ENCODE measurements at places on chromosomes 1 and 21.

DNA sequence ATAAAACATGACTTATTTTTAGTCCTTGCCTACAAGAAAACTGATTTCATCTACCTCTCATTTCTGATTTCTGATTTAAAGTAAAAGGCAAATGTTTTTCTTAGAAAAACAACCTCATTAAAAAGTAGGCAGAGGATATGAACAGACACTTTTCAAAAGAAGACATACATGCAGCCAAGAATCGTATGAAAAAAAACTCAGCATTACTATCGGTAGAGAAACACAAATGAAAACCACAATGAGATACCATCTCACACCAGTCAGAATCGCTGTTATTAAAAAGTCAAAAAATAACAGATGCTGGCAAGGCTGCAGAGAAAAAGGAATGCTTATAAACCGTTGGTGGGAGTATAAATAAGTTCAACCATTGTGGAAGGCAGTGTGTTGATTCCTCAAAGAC, 16.2 kb downstream of the ODR4 start:
- DNase-seq = no peak

DNA sequence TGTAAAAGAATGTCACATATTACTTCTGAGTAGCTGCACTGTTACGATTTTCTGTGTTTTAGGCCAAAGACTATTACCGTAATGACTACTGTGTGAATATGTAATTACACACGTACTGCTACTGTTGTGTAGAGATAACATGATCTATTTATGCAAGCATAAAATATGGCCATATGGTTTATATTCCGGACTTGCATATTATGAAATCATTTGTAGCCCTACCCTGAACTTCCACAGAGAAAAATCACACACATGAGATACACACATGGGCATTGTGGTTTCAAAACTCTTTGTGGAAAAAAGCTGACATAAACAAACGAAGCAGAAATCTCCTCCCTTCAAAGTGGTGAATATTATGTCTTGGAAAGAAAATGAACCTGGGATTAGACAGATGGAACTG, 373.0 kb upstream of the ADAMTS5 start:
- DNase-seq = no peak

DNA sequence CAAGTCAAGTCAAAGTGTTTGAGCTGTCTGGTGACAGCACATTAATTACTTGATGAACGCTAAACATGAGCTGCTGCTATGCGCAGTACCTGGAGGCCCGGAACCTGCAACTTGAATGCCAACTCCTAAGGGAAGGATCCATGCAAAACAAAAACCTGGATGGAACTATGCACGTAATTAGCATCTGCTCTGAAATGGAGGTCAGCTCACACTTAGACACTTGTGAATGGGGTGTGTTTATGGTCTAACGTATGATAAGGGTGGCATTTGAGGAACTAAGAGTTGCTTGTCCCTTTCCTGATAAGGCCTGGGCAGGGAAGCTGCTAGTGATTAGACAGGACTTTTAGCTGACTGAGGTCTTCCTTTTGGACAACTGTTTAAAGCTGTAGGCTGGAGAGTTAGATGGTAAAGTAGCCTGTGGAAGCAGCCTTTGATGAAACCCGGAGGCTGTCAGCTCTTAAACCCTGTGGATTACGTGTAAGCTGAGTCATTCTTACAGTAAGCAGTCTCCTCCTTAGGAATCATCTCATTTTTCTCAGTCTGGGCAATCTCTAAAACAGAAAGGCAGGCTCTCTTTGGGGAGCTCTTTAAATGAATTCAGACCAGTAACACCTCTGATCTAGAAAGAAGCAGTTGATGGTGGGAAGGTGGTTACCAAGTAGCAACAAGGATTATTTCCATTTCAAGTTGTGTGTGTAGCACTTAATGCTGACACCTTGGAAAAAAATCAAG, 6.8 kb downstream of the TENT5C start:
- DNase-seq = no peak

- peak; percentile 38 for DNase-seq
Measured at GRCh38 chr1:5509664-5510452, 482.4 kb downstream of the NPHP4 start.

- no peak for DNase-seq
Measured at GRCh38 chr1:23475641-23476040, 8.3 kb downstream of the ASAP3 start.

GRCh38 chr1:168553680-168554553, 10.1 kb upstream of the XCL2 start:
- DNase-seq = no peak

GRCh38 chr1:22075718-22076117, 23.2 kb downstream of the CDC42 start:
- no peak for DNase-seq

GRCh38 chr1:76070538-76070937, 4.0 kb upstream of the ST6GALNAC3 start:
- no peak for DNase-seq

- DNase-seq = peak; percentile 17
Measured at GRCh38 chr1:246151796-246152434, 355.2 kb downstream of the SMYD3 start.

GRCh38 chr1:182175361-182175931, 113.9 kb upstream of the ZNF648 start:
- DNase-seq = no peak
